ENCODE measurements at places on chromosomes 4 and X.

- no peak for DNase-seq
Measured at GRCh38 chr4:41757521-41758156, 9.1 kb upstream of the PHOX2B start.

- no peak for DNase-seq
Measured at GRCh38 chr4:132540797-132541196, 608.3 kb upstream of the PCDH10 start.

DNA sequence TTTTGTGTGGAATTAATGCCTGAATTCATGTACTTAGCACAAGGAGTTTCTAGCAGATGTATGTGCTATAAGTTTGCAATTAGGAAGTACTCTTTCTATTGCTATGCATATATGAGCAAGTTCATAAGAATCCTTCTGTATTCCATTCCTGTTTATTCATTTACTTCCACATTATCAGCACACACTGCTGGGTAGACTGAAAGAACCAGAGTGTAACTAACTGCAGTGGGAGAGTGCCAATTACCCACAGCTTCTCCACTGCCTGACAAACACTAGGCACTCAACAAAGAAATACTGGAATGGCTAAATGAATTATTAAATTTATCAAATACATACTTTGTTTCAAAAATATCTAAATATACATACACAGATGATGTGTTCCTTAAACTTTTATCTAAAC, 219.6 kb downstream of the CAMK2D start:
- no peak for DNase-seq

- peak; percentile 5 for DNase-seq
Measured at GRCh38 chr4:174423257-174423944, 98.9 kb downstream of the HPGD start.

DNA sequence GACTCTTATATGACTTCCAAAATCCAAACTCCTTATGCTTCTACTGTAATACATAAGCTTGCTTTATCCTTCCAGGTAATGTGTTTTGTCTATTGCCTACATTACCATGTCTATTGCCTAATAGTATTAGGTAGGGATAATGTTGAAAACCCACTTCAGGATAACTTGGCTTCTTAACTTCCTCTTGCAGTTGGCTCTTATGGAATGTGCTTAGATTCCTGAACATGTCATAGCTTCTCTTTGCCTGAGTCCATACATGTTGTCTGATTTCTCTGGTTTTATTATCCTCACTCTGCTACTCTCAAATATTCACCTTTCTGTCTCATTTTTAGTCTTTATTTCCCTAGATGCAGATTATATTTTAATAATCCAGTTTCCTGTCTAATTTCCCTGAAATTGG, 599.9 kb downstream of the IL15 start:
- no peak for DNase-seq

DNA sequence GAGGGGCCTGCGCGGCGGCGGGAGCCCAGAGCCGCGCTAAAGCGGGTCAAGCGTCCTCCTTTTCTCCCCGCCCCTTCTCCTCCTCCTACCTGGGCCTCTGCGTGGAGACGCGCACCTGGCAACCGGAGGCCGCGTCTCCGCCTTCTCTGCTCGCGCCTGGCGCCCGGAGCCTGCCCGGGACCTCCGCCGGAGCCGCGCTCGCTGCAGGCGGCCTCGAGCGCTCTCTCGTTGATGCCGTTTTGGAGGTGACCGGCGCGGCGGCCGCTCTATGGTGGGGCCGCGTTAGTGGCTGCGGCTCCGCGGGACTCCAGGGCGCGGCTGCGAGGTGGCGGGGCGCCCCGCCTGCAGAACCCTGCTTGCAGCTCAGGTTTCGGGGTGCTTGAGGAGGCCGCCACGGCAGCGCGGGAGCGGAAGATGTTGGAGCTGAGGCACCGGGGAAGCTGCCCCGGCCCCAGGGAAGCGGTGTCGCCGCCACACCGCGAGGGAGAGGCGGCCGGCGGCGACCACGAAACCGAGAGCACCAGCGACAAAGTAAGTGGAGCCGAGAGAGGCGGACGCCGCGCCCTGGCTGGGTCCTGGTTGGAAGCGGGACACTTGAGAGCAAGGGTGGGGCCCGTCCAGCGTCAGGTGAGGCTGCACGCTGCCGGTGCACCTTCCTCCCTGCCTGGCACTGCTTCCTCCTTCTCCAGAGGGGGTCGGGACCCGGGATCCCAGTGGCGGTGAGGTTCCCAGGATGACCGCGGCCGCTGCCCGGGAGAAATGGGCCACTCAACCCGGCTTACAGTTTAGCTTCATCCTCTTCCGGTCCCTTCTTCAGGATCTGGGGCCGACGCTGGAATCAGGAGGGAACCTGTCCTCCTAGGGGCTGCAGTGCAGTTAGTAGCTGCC, at the start of gene CDS1:
CDS1 (plus strand) TSS at position 140 of the 888 bp plus-strand sequence; CDS start at position 415, 275 bp downstream.
- DNase-seq = no peak

- DNase-seq = no peak
Measured at GRCh38 chr4:118012142-118012541, 22.1 kb upstream of the NDST3 start.

DNA sequence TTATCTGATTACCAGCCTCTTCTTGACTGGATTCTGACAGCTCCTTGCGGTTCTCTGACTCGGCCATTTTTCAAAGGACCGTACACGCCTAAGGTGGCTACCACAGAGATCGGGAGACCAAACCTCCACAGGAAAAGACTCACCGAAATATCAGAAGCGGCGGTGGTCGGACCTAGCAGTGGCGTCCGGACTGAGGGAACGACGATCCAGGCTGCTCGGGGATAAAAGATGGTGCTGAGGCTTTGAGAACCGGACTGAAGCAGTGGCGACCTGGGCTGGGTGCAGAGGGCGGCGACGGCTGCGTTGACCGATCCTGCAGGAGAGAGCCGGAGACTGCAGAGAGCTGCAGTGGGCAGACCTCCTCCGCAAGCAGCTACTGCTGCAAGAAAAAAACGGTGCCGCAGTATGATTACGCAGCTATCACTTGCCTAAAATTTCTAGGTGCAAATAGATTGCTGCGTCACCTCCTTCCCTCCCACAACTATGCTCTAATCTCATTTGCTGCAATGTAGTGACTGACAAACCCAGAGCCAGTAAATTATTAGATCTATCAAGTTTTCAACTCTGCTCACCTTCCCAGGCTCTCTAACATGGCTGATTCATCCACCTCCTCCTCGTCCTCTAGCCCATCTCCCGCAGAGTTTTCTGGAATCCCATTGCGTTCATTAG, at the start of gene NAP1L2:
NAP1L2 (minus strand) TSS at position 426 of the 669 bp plus-strand sequence; CDS start at position 67, 359 bp downstream.
- peak; percentile 63 for DNase-seq

DNA sequence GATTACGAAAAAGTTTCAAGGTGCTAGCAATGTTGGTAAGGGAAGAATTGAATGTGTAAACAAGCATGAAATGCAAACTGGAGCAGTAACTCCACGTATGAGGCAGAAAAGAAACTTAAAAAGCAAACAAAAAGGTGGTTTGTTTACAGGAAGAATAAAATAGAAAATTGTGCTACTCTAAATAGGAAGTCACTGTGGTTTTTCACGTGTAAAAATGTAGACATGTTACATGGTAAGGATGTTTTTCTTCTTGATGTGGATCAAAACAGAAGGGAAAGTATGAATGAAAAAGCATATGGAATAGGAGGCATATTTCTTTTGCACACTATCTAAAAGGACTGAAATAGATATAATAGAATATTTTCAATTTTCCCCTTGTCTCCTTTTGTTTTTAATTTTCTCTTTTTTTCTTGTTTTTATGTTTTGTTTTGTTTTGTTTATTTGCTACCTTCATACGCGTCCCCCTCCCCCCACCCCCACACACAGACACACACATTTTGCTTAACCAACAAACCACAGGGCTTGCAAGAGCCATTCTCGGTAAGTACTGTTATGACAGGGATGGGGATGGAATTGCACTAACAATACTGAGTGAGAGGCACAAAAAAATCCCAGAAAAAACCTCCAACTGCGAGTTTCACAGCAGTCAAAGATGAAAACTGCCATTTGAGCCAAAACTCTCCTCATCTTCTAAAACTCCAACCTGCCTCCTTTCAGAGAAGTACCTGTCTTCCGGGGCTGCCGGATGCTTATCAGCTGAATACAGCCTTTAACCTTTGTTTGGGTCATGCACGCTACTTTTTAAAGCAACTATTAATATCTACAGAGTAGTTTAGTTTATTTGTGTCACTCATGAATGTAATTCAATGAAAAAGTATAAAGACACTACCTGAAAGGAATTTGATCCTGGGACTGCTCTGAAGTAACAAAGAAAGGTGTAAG, 135.8 kb downstream of the IL15 start:
- no peak for DNase-seq

DNA sequence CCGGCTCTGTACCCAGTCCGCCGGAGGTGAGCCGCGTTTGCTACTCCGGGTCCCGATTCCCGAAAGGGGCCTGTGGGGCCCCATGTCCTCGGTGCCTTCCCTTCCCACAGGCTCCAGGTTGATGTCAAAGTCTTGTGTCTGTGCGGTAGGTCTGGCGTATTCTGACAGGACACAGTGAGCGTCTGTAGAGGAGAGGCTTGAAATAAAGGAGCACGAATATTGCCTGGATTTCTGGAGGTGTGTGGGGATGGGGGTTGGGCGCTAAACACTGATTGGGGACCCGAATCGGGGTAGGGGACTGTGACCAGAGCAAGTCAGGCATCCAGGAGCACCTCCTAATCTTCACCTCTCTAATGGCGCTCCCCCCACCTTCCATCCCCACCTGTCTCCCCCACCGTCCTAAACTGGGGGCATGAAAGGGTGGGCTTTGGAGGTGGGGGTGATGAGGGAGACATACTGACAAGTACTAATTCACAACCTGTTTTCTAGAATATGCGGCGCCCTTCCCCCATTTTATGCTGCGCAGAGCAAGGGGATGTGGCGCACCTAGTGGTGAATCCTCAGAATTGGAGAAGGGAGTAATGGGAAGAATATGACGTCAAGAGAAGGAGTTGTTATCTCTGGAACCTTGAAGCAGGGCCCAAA, 855 bp downstream of the GPRASP2 start:
- DNase-seq = no peak

DNA sequence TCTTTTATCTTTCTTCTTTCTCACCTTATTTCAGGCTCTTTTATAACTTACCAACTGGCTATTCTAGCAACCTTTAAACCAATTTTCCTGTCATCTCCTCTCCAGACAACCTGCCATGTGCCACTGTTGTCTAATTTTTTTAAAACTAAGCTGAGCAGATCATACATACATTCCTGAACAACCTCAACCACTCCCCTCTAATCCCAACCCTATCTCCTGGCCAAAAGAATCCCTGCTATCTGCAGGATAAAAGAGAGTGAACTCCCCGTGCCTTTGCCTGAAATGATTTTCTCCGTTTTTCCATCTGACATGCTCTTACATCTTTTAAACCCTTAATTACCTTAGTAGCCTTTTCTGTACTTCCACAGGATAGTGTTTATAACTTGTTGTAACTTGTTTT, 35.5 kb downstream of the DCUN1D4 start:
- no peak for DNase-seq

GRCh38 chrX:33132569-33132968, 78.8 kb downstream of the DMD start:
- no peak for DNase-seq

GRCh38 chr4:48462363-48462762, 20.8 kb upstream of the SLC10A4 start:
- DNase-seq = no peak

DNA sequence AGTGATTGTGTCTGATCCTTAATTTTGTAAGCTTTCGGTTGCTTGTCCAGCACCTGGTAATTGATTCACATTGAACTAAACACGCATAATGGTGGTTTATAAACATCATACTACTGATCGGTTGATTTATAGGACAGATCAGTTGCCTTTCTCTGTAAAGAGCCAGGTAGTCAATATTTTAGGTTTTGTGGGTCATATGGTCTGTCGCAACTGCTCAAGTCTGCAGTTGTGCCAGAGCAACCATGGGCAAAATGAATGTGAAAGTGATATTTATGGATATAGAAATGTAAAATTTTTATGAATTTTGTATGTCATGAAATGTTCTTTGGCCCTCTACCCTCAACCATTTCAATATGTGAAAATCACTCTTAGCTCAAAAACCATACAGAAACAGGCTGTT, 8.9 kb downstream of the JADE1 start:
- DNase-seq = no peak

- no peak for DNase-seq
Measured at GRCh38 chr4:56261027-56261426, 126.3 kb downstream of the AASDH start.

DNA sequence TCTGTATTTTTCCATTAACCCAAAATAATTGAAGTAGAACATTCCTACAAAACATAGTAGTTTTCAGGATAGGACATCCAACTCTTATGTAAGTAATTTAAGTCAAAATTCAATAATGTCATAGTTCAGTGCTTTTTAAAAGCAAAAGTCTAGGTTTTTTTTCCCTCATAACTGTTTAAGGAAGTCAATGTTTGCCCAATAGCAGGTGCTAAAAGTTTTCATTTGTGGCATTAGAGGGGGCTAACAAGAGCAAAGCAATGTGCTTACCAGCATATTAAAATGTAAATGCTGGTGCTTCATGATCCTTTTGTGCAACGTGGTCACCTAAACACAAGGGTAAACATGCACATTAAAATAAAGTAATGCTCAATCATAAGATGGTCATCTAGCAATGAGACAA, 155.2 kb upstream of the PPP1R2C start:
- no peak for DNase-seq

DNA sequence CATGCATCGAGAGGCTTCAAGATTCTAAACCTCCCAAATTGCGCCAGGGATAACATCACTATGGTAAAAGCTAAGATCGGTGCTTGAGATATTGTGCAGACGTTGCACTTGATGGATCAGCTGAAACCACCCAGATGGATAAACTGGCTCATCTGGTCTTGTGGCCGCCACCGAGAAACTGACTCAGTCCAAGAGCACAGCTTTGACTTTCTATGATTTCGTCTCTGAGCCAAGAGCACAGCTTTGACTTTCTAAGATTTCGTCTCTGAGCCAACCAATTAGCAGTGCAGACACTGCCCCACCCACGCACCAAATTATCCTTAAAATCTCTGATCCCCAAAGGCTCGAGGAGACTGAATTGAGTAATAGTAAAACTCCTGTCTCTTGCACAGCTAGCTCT, 687.2 kb downstream of the FAM133A start:
- DNase-seq = no peak

GRCh38 chr4:134327274-134328122, 125.9 kb upstream of the PABPC4L start:
- no peak for DNase-seq

- DNase-seq = no peak
Measured at GRCh38 chrX:8245411-8245810, 74.3 kb upstream of the VCX2 start.
